Kidney epithelial cell (primary cell): ENCODE measurements at places on chromosomes 2 and 18. TPM values are rescaled to one million over a fixed set of nuclear protein-coding genes. Genes with fewer than 3 reads are reported as not detected.
A peak's percentile ranks its signal among the peaks of the same experiment; 100 is the strongest.

The CYP1B1 gene
- 2.5 and 8.1 TPM in 2 replicates for total RNA-seq

The ECEL1 gene
- total RNA-seq, result 2.2 and 2.3 TPM in 2 replicates

The VAMP8 gene
- total RNA-seq, result 42.3 and 53.5 TPM in 2 replicates

The ZNF397 gene
- 18.4 and 19.4 TPM in 2 replicates for total RNA-seq

The LRP2 gene
- total RNA-seq, result 0.21 and 1.4 TPM in 2 replicates

The CFC1 gene
- total RNA-seq, result not detected in 2 replicates

The CCDC74B gene
- total RNA-seq, result 8.6 and 9.5 TPM in 2 replicates

GRCh38 chr2:41768310-41768709 is 279.5 kb upstream of the PKDCC start:
- no peak for DNase-seq

DNA sequence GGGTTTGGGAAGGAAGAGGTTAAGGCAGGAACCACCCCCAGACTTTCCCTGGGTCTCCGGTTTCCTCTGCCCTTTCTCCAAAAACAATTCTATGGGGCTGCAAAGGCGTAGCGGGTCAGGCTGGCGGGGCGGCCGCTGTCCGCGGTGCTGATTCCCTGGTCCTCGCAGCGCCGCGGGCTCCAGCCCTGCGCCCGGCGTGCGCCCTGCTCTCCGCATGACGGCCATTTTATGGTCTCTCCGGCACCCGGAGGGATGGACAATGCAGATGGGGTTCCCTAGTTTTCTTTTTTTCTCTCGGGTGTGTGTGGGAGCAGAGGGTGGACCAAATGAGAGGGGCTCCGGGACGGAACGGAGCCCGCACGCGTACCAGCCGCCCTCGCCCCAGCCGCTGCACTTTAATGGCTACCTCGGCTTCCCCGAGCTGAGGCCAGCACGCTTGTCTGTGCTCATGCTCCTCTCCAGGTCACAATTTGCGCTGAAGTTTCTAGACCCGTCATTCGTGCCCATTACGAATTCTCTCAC is 1.6 kb downstream of the ST8SIA3 start:
- peak; percentile 1 for DNase-seq

DNA sequence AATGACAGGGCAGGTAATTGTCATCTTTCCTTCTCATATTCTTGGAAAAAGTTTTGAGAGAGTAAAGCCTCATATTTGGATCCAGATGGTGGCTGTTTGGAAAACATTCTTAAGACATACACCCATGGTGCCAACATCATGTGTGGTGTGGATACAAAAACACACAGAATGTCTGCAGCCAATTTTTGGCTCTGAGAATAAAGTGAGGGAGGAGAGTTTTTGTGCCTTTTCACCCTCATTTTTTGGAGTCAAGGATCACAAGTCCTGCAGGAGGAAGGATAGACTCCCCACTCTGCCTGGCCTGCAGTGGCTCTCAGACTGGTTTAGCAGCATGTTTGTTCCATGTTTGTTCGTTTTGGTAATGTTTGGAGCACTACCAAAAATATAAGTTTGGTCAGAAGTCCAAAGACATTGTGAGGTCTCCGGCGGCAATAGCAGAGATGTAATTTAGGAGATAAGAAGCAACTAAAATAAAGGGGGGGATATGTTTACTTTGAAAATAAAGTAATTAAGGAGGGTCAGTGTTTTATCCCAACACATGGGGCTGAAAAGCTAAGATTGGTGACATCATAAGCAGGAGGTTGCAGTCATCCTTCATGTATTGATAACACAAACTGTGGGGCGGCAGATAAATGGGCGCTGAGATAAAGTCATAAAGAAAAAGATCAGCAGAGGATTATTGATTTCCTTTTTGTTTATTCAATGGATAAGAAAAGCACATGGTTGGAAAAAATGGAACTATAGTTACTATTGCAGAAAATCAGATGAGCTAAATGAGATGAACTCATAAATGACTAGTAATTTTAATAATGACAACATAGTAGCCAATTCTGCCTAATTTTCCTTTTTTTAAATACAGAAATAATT is 655 bp downstream of the NOSTRIN start:
- DNase-seq, result no peak

DNA sequence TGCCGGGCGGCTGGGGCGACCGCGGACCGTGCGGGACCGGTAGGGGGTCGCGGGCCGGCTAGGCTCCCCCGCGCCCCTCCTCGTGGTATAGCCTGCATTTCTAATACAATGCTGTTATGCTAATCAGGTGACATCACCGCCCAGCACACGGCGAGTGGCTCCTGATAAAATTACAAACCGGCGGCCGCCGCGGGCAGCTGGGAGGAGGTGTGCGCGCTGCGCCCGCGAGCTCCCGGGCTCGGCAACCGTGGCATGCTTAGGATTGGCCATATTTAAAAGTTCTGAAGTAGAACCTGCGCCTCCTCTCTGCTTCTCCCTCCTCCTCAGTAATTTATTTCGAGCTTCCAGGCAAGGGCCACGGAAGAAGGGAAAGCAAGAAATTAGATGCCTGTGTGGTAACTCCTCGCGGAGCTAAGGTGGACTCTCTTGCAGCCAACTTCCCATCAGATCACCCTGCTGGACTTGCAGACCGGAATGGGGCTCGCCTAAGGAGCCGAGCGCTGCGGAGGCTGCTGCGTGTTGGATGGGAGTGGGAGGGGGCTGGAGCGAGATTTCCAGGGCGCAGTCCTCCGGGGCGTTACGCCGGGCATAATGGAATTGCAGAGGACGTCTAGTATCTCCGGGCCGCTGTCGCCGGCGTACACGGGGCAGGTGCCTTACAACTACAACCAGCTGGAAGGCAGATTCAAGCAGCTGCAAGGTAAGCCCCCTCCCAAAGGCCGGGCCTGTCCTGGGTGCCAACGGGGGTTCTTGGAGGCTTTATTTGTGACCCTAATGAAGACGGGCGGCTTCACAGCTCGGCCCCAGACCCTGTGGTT is 102.3 kb downstream of the SPTBN1 start:
- DNase-seq, result no peak

GRCh38 chr2:37920570-37920969 is 4.5 kb upstream of the RMDN2 start:
- no peak for DNase-seq

GRCh38 chr2:223532712-223533111 is 69.4 kb downstream of the SCG2 start:
- no peak for DNase-seq

DNA sequence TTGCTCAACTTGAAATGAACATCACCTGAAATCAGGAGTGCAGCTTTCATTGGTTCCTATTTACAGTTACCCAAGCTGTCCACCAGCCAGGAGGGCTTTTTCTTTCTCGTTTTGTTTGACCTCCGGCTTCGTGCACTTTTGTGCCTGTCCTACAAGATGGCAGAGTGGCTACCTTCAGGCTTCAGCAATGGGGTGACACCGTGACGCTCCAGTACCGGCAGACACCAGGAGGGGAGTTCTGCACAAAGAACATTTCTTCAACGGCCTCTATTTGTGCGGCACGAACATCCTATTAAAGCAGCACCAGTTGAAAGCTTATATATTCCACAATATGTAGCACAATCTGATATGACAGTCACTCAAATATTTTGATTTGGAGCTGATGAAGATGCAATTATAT is 18.3 kb downstream of the RNASEH1 start:
- no peak for DNase-seq

DNA sequence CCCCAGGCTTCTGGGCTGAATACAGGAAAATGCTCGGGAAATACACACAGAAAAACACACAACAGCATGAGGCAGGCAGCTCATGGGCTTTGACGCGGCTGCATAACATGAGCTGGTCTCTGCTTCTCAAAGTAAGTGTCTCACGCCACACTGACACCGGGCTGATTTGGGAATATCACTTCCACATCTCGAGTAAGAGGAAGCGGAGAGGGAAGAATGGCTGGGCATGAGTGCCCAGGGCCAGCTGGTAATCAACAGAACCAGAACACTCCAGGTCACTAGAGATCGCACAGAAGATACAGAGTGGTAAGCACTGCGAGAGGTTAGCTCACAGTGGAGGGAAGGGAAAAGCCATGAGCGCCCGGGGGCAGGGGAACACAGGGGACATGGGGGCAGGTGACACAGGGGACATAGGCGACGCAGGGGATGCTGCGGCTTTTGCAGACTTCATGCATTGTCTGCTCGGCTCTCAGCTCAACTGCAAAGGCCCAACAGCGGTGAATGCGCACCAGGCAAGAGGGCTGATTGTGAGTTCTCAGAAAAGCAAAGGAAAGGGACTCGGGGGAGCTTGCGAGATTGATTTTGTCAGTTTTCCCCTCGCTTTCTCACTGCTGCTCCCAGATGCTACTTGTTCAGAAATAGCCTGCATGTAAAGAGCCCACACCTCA is 141.4 kb downstream of the MBP start:
- DNase-seq, result no peak

GRCh38 chr2:140865837-140866236 is 1265.0 kb downstream of the LRP1B start:
- no peak for DNase-seq

GRCh38 chr2:135948642-135949355 is 36.6 kb downstream of the DARS1 start:
- DNase-seq, result peak; percentile 55

DNA sequence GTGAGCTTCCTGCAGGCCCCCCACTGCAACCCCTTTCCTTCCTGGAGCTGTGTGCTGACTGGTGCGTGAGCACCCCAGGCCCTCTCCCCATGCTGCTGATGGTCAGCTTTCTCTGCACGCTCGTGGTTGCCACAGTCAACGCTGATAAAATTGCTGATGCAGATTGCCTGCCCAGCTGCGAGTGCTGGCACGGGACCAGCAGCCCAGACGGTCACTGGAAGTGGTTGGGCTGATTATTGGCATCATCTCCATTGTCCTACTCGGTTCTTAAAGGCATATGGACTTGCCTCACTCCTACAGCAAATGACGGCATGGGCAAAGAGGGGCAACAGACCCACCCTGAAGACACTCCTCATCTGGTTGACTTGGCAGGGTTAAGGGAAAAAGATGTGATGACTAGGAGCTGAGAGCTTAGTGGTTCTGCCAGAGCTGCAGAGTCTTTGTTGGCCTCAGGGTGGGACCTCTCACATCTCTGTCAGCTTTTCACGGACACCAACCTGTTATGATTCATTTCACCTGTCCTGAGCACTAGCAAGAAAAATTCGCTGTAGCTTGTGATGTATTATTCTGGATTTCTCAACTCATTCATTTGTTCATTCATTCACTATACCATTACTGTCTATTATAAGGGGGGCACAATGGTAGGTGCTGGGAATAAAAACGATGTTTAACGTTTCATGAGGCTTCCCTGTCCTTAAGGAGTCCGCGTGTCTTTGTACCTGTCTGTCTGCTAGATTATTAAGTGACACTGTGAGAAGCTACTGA is 38.4 kb downstream of the PAX8 start:
- DNase-seq, result no peak

- DNase-seq, result no peak
These were observed 258.6 kb downstream of the TNS1 start for GRCh38 chr2:217743966-217744761.

GRCh38 chr18:13548106-13548819 is 178.1 kb downstream of the FAM210A start:
- no peak for DNase-seq

- no peak for DNase-seq
These were observed 3.5 kb upstream of the APOB start for GRCh38 chr2:21047141-21048009.

GRCh38 chr2:101806701-101807100 is 109.2 kb downstream of the MAP4K4 start:
- DNase-seq, result no peak

DNA sequence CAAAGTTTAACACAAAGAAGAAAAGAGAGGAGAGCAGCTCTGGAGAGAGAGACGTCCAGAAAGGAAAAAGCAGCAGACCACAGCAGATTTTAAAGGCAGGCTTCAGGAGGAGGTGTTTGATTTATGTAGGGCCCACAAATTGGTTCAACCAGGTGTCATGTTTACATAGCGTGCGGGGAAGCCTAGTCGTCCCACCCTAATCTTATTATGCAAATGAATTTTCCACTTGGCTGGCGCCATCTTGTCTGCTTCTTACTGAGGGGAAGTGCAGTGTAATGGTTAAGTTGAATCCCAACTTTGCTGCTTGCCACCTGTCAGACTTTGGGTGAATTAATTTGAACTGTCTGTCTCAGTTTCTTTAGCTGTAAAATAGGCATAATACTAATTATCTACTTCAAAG is 282.4 kb upstream of the CYRIA start:
- no peak for DNase-seq

DNA sequence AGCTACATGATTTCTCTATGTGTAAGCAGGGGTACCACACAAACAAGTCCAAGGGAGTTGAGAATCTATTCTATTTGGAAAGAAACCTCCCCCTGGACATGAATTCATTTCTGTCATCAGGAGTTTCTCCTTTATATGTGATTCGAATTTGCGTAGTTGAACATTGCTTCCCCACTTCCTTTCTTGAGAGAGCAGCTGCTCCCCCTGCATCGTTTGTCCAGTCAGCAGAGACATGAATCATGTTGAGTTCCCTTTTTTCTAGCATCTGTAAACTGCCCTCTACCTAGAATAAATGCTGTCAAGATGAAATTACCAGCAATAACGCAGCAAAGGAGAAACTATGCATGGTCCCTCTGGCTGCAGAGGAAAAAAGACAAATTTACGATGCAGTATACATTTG is 73.8 kb downstream of the KIF5C start:
- no peak for DNase-seq

DNA sequence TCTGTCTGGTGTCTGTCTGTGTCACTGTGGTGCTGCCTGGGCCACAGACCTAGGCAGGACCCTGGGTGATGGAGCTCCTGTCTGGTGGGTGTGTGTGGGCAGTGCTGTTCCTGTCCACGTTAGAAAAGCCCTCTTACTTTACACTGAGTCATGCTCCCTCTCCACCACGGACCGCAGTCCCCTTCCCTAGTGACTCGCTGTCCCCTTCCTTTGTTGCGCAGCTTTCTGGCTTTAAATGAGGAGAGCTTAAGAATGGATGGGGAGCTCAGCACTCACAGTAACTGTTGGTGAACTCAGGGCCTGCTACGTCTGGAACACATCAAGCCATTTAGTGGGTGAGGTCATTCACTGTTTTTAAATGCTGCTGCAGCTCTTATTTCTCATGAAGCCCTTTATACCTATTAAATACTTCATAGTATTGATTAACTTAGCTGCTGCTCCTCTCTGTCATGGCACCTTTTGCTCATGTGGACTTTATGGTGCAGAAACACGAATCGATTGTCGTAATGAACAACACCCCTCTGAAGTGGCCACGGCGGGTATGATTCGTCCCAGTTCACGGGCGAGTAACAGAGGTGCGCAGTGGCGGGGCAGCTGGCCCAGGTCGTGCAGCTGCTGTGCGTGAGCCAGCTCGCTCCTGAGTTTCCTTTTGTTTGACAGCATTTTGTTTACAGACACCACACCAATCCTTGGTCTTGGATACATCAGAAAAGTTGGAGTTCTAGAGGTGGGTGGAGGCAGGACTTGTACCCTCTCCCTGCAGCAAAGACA is 100.4 kb downstream of the LDLRAD4 start:
- DNase-seq, result no peak
